ENCODE measurements at places on chromosomes 1 and 21.

DNA sequence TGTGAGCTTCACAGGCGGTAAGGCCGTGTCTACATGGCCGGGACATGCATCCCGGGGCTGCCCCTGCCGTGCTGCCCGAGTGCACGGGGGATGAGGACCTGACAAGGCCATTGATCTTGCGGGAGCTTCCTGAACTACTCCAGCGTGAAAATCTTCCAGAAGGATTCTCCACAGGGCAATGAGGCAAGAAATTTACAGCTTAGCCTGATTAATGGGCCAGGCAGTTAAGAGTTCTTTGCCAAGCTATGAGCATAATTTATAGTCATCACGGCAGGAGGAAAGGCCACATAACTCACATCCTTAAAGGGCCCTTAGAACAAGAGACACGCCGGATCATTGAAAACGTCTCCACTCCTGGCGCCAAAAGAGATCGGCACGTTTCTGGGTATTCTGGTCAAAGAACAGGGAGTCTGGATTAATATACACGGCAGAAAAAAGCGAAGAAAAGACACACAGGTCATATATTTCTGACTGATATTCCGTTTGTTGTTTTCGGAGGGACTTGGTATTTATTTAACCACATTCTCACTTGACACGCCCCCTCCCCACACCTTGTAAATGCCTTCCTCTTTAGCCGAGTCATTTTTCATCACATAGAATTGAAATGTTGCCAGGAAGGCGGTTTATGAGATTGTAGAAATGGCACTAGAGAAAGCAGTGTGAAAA lies 180.5 kb downstream of the DYRK1A start:
- no peak for DNase-seq

DNA sequence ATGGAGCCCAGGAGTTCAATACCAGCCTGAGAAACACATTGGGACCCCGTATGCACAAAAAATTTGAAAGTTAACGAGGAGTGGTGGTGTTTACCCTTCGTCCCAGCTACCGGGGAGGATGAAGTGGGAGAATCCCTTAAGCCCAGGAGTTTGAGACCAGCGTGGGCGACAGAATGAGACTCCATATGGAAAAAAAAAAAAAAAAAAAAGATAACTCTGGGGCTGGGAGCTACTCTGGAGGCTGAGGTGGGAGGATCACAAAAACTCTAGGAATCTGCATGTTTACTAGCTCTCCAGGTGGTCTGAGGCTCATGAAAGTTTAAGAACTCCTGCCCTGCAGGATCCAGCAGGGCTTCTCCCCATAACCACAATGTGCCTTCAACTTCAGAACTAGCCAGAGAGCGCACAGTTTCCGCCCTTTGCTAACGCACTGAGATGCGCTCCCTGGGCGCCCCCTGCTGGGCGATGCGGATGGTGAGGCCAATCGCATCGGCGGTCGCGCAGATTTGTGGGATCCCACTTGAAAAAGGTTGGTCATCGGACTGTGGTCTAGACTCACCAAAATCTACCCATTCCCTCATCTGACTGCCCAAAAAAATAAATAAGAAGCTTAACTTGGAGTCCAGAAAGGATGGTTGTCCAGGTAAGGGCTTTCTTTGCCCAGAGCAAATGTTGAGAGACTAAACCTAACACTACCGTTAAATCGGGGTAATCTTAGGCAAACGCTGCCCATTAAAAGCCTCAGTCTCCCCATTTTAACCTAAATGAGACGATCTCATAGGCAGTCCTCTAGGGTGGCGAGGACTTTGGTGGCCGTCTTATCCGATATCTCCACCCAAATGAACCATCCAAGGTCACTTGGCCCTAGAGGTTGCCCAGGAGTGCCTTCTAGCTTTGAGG lies 8.8 kb downstream of the ZNF683 start:
- DNase-seq: no peak

DNA sequence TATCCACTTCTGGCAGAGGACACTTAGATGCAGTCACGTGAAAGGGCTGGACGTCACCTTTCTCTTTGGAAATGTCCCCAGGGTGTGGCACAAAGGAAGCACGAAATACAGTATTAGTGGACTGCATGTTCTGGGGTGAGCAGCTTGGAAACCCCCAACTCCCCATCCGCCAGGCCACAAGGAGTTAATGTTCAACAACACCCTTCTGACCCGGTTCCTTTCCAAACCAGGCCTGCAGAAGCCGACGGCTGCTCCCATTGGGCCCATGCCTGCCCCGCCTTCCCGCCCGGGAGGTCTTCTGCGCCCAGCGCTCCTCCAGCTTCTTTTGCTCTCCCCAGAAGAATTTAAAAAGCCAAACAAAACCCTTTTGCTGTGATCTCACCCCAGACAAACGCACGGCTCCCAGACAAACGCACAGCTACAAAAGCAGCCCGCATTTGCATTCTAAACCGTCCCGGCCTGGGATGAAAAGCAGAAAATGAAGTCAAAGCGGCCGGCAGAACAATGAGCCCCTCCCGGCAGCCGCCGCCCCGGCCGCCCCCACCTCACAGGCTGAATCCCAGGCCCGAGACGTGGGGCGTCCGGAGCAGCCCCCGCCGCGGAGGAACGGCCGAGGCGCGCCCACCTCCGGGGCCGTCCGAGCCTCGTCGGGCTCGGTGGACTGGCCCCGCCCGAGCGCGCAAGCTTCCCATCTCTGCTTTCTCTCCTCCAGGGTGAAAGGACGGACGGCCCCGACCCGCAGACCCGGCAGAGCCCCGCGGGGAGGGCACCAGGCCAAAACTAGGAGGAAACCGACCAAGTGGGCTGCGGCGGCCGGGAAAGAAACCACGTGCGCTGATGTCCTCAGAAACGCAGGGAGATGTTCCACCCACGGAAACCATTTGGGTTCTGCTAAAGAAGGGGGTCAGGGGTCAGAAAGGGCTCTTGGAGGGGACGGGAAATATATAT lies 101.9 kb downstream of the PLPP3 start:
- no peak for DNase-seq

DNA sequence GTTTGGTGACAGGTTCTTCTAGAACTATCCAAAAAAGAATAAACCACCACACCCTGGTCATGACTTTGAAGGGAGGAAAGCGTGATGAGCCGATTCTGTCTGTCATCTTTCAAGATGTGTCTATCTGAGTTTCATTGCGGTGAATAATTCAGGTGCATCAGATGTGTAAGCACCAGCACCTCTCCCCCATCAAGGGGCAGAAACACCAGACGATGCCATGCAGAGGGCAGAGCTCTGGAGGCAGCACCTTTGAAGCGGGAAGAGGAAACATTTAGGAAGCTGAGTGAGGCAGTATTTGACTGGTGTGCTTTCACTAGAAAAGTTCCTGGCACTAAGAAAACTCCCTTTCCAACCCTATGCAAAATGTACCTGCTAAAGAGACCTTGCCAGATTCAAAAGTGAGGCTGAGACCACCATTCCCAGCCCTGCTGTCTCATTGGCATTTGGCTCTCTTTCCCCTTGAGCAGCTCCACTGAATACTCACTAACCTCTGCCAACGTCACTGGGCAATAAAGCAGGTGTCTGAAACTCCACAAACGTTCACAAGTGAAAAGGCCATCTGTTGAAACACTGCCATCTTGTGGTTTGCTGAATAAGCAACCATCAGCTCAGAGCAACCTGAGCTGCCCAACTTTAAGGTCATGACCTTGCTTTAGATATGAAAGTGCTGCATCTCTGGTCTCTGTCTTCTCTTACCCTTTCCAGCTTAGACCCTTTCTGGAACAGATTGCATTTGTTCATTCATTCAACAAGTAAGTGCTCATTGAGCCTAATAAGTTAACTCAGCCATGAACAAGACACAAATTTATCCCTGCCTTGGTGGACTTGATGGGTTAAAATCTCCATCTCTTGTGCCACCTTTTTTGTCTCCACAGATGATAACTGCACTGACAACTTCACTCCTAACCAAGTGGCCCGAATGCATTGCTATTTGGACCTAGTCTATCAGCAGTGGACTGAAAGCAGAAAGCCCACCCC lies 228.6 kb downstream of the PAPPA2 start:
- peak; percentile 31 for DNase-seq

- no peak for DNase-seq
Observed at GRCh38 chr21:45806042-45806441, 162.5 kb downstream of the PCBP3 start.

- DNase-seq: no peak
Observed at GRCh38 chr21:45355573-45355972, 49.4 kb upstream of the COL18A1 start.

DNA sequence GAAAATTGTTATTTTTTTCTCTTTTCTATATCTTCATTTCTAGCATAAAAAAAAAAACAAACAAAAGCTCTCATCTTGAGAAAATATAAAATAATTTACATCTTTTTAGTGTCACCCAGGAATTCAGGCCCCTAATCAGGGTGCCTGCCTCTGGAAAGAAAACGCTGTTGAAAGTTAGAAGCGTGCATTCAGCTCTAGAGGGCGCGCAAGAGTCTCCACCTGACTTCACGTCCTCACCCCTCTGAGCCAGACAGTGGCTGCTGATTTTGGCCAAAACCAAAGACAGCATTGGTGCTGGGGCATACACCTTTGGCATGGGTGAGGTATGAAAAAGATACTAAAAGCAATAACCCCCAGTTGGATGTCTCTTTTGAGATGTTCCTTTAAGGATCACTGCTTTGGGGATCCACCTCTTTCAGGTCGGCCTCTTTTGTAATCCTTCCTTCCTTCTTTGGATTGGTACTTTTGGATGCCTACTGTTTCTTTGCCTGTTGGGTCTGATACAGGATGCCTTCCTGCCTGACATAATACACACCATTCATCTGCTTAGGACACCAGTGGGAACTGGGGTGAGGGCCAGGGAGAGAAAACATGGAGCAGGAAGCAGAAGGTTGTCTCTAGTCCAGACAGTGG lies 77.6 kb upstream of the CHRM3 start:
- no peak for DNase-seq

DNA sequence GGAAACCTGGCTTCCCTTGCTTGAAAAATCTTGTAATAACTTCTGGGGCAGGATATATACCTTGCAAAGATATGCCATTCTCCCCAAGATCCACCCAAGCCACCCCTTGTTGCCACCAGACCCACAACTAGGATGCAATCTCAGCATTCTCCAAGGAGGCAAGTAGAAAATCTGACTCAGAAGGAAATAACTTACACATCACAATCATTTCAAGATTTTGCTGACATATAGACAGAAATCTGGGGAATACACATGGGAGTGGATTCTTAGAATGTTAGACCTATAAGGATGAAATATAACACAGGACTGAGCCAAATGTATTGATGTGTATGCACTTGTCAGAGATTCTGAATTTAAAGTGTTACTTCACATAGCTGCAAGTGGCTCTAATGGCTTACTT lies 14.8 kb upstream of the ZDHHC18 start:
- DNase-seq: no peak

GRCh38 chr1:56322211-56322610 lies 257.2 kb downstream of the PLPP3 start:
- no peak for DNase-seq

DNA sequence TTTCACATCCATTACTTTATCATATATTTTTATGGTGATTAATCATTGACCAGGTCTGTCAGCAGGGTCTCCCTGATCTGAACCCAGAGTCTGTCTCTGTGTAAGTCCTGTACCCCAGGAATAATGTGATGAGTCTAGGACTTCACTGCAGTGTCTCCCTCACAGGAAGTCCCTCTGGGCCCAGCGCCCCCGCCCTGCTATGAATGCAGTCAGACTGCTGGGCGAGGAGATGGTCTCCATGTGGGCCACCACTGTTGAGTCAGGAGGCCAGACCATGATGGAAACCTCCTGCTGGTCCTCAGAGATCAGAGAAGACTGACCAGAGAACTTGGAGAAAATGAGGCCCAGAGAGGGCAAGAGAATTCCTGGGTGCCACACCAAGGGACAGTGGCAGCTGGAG lies 9.5 kb downstream of the TMEM222 start:
- no peak for DNase-seq

- DNase-seq: no peak
Observed at GRCh38 chr1:174799136-174799479, 200.6 kb upstream of the CACYBP start.

GRCh38 chr1:181778640-181779260 lies 282.8 kb downstream of the ZNF648 start:
- no peak for DNase-seq

- no peak for DNase-seq
Observed at GRCh38 chr1:182650678-182651338, 33.6 kb downstream of the RGS8 start.

DNA sequence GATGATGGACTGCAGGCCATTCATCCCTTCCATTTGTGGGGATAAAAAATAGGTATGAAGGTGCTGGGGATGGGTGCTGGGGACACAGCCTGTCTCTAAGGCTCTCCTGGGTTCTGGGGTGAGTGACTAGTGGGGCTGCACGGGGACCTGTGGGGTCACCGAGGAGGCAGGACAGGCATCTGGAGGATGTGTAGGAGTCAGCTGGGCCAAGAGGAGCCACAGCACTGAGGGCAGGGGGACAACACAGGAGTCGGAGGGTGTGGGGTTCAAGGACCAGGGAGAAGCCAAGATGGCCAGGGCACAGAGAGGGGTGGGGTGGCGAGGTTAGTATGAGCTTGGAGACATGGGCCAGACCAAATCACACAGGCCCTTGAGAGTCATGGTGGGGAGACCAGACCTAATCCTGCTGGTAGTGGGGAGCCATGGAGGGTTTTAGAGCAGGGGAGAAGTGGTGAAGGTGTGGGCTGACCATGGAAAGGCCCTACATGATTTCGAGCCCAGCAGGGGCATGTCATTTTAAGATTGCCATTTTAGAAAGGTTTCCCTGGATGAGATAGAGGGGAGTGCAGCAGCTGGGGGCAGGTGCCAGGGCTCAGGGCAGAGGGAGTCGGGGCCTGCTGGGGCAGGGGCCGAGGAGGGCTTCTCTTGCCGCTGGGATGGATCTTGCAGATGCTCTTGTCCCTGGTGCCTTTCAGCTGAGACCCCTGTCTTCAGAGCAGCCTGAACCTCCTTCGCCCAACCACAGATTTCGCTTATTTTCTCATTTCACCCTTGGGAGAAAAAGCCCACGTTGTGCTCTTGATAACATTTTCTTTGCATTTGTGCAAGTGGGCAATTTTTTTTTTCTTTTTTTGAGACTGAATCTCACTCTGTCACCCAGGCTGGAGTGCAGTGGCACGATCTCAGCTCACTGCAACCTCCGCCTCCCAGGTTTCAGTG lies 22.7 kb downstream of the SERINC2 start:
- no peak for DNase-seq

DNA sequence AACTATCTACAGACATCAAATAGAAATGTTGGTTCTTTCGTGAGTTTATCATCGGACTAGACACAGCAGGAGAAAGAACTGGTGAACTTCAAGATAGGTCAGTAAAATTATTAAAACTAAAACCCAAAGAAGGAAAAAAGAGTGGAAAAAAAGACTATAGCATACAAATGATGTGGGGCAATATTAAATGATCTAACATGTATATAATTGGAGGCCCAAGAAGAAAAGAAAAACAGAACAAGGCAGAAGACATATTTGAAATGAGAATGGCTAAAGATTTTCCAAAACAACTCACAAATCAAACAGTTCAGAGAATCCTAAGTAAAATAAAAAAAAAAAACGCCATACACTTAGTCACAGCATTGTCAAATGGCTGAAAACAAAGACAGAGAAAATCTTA lies 101.8 kb downstream of the PCNX2 start:
- no peak for DNase-seq

- no peak for DNase-seq
Observed at GRCh38 chr1:31575369-31576140, 760 bp upstream of the TINAGL1 start.

- DNase-seq: no peak
Observed at GRCh38 chr1:176779992-176780328, 317.0 kb downstream of the PAPPA2 start.

- no peak for DNase-seq
Observed at GRCh38 chr1:56496821-56497772, 82.3 kb downstream of the PLPP3 start.

Measured in AG09309 (cell line).